NT2/D1 (cell line): ENCODE measurements at places on chromosomes 1 and 21.

- no peak for DNase-seq
These were observed 86.7 kb downstream of the PEX14 start for GRCh38 chr1:10561497-10561896.

- DNase-seq = no peak
These were observed 121.7 kb downstream of the DMRTB1 start for GRCh38 chr1:53580739-53581475.

DNA sequence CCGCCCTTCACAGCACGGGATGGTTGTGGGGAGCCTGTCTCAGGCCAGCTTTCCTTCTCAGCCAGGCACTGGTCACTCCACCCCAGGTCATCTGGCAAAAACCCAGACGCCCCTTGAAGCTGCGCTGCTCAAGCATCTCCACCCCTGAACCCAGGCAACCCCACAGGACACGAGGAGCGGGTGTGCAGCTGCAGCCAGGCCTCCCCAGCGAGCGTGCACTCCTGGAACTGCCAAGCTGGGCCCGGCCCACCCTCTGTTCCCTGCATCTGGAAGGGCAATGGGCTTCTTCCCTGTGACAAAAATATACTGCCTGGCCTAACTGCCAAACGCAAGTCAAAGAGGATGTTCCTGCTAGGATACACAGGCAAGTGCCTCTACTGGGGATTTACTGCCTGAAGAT is 39.7 kb downstream of the SLC66A1 start:
- no peak for DNase-seq

GRCh38 chr21:34177919-34178567 is 104.7 kb downstream of the MRPS6 start:
- no peak for DNase-seq

DNA sequence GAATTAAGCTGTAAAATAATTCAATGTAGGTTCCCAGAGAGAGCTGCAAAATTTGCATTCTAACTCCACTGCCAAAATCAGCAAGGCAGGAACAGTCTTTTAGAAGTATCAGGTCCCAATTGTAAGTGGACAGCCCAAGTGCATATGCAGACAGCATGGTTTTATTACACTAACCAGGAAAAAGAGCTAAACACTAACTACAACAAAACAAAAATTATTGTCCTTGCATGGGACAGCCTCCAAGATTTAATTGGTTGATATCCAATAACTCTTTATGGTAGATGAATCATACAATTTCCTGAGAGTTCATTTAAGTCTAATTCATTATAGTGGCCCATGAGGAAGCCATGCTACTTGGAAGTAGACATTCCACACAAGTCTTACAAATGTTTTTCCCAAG is 154.3 kb upstream of the ZNF648 start:
- no peak for DNase-seq

DNA sequence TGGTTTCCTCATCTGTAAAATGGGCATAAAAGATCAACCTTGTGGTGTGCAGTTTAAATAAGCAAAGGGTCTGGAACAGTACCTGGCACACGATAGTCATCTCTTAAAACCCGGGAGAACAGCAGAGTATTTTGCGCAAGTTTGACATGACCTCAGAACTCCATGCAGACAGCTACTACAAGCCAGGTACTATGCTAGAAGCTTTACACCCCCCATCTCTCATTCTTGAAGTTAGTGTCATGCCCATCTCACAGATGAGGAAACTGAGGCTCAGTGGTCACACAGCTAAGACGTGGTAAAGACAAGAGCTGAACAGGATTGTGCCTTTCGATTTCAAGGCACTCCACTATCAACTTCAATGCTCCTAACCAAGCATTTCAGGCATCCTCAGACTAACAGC is 78.7 kb downstream of the CAPZB start:
- DNase-seq = no peak
